HCT116 (cell line): ENCODE measurements at places on chromosomes 5 and 9.
A peak's percentile ranks its signal among the peaks of the same experiment; 100 is the strongest.

GRCh38 chr9:91118704-91119025 lies 243.1 kb downstream of the AUH start:
- DNase-seq, result no peak

DNA sequence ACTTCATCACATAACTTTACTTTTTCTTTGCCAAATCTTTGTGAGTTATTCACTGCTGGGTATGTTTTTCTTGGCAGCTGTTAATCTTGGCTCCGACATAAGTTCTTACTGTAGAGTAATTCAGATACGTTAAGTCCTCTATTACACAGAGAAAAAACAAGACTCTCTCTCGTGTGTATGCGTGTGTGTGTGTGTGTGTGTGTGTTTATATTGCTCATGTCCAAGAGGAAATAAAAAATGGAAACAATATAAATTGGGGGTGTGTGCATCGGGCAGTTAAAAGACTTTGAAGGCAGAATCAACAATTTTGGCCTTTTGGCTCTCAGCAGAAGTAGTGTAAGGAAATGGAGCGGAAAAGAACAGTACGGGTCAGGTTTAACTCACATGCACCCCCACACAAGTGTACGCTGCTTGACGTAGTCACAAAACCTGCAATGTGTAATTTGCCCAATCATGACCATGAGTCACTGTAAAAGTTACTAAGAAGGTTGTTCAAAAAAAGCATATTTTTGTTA lies 67.2 kb upstream of the IFNE start:
- DNase-seq, result no peak

- no peak for DNase-seq
Measured at GRCh38 chr5:398475-399295, 44.3 kb upstream of the EXOC3 start.

DNA sequence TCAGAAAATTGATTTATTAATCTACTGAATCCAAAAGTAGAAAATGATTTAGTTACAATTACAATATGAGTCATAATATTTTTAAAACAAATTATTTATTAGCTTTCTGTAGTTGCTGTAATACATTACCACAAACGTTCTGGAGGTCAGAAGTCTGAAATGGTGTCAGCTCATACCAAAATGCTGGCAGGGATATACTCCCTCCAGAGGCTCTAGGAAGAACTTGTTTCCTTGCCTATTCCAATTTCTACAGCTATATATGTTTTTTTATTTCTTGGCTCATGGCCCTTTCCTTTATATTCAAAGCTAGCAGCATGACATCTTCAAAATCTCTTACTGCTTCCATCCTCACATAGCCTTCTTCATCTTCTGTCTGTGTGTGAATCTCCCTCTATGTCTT lies 667.9 kb upstream of the ITGA1 start:
- DNase-seq, result no peak

DNA sequence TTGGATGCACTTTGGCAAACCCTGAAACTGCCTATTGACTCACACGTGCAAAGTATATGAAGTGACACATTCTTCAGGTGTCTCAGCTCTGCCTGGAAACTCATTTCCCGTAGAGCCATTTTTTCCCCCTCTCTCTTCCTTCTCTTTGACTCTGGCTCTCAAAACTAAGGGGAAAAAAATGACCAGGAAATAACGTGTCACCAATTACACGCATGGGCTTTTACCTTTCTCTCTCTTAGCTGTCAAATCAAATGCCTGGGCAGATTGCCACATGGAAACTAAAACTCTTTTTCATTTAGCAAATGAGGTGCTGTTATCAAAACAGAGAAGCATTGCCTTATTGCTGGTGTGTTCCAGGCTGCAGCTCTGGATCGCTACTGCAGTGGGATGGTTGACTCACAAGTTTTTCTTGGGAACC lies 18.3 kb upstream of the IFNK start:
- DNase-seq, result no peak

GRCh38 chr9:23677446-23677845 lies 148.6 kb downstream of the ELAVL2 start:
- no peak for DNase-seq

DNA sequence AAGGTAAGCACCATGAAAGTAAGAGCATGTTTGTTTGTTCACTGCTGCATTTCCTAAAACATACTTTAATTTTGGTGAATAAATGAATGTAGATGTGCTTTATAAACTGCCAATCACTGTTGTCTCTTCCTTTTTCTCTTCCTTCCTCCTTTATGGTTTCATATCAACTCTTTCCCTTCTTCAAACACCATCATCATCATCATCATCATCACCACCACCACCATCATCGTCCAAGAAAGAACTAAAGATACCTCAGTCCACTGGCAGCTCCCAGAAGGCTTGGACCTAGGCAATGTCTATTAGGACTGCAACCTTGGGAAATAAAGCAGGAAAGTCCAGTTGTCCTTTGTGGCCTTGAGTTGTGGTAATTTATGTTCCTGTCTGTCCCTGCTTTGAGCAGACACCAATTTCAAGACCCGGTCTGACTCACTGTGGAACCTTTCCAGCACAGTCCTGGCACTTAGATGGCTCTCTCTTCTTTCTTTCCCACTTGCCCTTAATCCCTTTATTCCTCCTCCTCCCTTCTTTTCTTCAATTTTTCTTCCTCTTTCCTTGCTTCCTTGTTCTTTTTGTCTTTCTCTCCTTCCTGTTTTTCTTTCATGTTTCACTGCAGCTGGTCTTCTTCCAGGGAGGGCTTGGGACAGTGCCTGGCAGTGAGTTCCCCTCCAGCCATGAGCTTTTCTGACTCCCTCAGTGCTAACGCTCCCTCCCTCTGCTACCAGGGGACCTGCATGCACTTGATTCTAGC lies 99.3 kb downstream of the ANGPTL2 start:
- DNase-seq, result no peak

GRCh38 chr9:17134396-17135294 lies at the start of gene CNTLN:
Gene CNTLN, plus strand, starts transcription at chr9:17135040. Its CDS starts 26 bp downstream, at chr9:17135066.
- peak; percentile 41 for DNase-seq

DNA sequence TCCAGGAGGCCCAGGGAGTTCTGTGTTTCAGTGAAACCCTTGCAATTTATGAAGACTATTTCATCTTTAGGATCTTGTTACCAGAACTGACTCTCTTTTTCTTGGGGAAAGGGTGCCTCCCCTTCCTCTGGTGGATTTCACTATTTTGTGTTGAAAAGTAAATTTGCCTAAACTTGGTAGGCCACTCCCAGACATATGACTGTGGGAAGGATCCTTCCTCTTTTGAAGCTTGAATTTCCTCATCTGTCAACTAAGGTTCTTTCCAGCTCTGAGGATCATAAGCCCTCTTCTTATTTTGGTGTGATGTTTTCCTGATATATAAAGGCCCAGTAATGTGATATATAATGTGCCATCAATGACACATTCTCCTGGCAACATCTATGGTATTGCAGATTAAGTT lies 59.1 kb upstream of the ZFAND5 start:
- no peak for DNase-seq

DNA sequence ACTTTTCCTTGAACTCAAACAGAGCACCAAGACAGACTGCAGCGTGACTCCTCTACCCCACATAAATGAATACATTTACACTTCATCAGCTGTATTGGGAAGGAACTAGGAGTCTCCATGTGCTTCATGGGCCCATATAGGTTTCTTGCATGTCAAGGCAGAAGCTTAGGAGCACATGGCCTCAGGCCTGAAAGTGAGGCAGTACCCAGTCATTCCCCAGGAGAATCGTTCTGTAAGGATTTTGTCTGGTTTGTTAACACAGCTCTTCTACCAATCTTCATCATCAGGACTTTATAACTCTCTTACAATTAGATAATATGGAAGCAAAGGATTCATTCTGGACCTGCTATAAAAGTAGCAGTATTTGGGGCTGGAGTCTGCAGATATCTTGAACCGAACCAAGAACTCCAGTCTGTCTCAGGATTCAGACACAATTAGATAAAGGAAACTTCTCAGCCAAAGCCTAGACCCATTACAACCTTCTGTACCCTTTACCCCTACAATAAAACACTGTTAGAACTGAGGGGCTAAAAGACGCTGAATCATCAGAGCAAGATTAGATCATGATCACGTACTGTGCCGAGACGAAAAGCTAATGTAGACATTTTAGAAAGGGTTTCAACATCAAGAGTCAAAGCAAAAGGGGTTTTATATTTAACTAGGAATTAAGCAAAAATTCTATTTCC lies 385.5 kb upstream of the SLC30A5 start:
- no peak for DNase-seq

GRCh38 chr5:160792732-160793529 lies 59.1 kb downstream of the ATP10B start:
- no peak for DNase-seq

- no peak for DNase-seq
Measured at GRCh38 chr5:19625562-19625961, 362.4 kb downstream of the CDH18 start.

DNA sequence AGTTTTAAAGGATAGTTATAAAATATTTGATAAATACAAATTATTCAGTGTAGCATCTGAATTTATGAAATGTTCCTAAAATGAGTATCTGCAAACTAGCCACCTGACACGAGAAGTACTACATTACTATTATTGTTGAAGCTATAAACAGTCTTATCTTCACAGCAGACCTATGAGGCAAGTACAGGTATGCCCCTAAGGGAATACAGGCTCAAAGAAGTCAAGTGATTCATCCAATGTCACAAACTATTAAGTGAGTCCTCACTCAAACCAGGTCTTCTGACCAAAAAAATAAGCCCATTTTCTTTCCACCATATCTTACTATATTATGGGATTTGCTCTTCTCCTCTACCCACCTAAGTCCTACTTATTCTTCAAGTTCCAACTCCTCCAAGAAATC lies 28.7 kb downstream of the STRBP start:
- no peak for DNase-seq

DNA sequence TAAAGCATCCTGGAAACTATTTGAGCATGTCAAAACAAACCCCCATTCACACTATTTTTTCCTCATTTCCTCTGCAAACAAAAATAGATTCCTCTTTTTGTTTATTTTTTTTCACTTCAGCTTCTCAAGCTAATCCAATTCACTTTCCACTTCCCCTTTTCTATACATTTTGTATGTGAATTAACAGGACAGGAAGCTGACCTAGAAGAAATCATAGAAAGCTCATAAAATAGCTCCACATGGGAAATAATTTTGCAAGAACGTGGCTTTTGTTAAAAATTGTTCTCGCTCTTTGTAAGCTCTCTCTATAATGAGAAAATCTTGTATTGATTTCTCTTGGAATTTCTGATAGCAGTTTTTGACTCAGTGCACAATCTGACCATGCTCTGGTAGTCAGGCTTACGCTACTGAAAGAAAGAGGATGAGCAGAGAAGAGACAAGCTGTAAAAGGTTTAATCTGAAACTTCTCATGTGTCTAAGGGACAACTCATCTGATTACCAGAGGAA lies 215.8 kb downstream of the ADAMTS12 start:
- no peak for DNase-seq

- DNase-seq, result no peak
Measured at GRCh38 chr9:135888126-135888765, 19.1 kb downstream of the CAMSAP1 start.

DNA sequence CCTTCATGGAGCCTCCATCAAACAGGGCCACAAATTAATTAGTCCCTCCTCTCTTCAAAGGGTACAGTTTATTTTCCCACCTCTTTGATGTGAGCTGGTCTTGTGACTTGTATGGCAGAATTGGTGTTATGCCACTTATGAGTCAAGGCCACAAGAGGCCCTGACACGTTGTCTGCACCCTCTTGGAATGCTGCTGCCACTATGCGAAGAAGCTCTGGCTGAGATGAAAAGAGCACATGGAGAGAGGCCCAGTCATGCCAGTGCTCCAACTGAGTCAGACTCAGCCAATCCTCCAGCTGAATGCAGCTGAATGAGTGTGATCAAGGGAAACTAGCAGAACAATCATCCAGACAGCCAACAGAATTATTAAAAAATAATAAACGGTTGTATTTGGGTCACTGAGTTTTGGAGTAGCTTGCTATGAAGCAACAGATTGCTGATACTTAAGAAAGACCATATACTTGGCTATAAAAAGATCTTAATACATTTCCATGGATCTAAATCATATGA lies 128.3 kb downstream of the MARCHF11 start:
- DNase-seq, result no peak

DNA sequence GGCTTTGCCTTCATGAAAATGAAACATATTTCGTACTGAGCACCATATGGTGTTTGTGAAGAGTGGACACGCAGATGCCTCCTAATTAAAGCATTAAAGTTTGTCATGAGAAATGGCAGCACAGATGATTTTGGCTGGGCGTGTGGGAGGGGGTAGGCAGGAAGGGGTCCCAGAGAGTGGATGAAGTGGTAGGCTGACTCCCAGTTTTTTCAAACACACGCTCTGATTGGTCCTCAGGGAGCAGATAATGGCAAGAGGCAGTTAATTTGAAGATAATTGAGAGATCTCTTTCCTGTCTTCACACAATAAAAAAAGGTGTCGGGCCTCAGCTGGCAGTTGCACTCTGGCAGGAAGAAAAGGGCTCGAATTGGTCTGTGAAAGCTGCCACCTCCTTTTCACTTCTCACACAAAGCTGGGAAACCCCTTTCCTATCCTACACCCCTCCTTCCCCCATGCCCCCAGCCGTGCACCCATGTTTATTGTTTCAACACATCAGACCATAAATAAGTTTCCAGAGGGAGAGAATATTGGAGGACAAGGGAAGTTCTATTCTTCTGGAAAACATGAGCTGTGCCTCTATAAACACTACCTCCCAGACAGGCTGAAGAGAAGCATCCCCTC lies 429.6 kb downstream of the ARHGEF28 start:
- no peak for DNase-seq

GRCh38 chr5:139849942-139850341 lies 54.3 kb downstream of the PSD2 start:
- no peak for DNase-seq
